ENCODE measurements at places on chromosomes 1 and 21.

DNA sequence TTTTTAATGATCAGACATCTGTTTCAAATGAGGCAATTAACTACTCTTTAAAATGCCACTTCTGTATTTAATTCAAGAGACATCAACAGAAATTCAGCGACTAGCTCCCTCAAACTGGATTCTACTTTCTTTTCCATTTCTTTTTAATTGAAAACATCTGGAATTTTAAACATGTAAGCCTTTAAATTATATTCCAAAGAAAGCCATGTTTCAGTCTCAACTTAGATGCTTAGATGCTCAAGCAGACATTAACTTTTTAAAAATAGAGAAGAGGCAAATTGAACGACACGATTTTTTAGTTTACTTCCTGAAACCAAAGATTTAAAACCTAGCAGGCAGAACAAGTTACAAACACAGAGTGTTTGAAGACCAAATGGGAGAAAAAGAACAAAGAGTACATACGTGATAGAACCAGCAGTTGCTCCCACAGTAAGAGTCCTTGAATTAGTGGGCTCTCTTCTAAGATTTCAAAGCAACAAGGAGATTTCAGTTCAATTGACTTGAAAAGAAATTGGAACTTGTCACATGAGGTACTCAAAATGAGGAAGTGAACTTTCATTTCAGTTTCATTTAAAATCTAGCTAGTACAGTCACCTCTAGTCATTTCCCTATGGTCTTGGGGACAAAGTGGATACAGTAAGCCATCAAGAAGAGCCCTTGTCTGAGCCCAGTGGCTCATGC, at the start of gene CTSS:
Gene CTSS, minus strand, starts transcription at position 483 of the 681 bp plus-strand sequence. CDS start 1,015 bp downstream, outside the sequence.
- no peak for DNase-seq

DNA sequence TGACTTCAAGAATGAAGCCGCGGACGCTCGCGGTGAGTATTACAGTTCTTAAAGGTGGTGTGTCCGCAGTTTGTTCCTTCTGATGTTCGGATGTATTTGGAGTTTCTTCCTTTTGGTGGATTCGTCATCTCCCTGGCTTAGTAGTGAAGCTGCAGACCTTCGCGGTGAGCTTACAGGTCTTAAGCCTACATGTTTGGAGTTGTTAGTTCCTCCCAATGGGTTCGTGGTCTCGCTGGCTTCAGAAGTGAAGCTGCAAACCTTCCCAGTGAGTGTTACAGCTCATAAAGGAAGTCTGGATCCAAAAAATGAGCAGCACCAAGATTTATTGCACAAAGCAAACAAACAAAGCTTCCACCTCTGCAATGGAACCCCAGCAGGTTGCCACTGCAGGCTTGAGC, 14.7 kb downstream of the LDLRAD1 start:
- DNase-seq, result no peak

DNA sequence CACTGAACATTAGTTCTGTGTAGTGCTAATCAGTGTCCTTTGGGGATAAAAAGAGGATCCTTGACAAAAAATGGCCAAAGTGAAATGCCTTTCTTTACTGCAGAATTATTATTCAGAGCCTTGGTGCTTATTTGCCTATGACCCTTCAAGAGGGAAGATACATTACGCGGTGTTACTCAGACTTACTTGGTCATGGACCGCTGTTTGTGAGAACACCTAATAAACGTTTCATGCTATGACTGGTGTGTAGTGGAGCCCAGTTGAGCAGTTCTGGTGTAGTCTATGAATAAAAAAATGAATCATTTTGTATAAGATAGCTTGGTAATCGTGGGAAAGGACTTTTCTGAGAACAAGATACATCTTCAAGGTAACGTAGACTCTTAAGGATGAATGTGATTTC, 8.3 kb downstream of the NFYC start:
- no peak for DNase-seq

DNA sequence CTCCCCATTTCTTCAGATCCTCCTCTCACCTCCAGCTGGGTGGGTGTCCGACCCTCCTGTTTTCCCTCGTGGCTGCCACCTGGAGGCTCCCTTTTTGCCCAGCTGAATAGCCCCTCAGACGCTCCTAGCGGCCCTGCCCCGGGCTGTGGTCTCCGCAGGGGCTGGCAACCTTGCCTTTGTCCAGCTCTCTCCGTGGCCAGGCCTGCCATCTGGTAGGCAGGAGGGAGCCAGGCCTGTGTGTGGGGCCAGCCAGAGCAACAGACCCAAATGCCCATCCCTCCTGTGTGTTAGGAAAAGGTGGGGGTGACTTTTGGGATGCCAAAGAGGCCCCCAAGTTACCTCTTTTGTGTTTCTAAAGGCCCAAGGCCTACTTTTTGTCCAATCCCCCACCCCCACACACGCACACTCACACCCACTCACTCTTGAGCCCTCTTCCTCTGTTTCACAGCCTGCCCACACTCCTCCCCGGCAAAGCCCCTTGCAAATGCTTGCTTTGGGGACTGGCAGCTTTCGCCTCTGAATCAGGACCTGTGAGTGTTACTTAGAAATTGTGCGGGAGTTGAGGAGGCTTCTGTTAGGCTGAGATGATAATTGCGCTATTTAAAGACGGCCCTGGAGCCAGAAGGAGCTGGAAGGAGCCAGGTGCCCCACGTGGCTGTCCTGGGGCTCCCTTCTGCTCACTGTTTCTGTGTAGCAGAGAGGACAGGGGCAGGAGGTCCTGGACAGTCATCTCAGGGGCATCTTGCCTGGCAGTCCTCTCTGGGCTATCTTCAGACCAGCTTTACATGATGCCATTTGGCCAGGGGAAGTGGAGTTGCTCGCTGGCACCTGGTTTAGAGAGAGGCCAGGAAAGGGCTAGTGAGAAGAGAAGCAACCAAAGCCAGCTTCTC, 9.1 kb downstream of the PPFIA4 start:
- no peak for DNase-seq

DNA sequence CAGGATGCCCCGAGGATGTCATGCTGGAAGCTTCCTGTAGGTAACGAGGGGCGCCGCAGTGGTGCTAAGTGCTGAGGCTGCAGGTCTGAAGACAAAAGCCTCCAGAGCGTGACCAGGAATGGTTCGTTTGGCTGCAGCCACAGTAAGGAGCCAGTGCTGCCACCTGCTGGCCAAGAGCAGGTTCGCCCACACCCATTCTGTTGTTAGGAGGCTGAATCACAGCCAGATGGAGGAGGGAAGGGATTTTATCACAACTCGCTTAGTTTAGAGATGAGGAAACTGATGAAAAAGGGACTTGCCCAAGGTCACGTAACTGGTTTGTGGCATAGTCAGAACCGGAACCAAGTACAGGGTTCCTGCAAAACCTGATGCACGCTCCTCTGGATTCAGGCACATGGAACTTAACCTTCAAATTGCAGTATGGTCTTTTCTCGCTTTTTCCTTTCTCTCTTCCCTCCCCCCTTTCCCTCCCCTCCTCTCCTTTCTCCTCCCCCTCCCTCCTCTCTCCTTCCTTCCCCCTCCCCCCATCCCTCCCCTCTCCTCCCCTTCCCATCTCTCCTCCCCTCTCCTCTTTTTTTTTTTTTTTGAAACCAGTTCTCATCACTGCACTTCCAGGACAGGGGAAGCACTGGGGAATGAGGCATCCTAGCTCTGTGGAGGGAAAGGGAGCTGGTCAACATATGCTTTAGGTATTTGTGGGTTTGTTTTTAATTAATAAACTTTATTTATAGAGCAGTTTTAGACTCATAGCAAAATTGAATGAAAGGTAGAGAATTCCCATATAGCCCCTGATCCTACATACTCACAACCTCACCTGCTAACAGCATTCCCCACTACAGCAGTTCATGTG, 81.8 kb downstream of the MPZL1 start:
- peak; percentile 94 for DNase-seq

- no peak for DNase-seq
These were observed 38.2 kb downstream of the CDC14A start for GRCh38 chr1:100390531-100390930.

DNA sequence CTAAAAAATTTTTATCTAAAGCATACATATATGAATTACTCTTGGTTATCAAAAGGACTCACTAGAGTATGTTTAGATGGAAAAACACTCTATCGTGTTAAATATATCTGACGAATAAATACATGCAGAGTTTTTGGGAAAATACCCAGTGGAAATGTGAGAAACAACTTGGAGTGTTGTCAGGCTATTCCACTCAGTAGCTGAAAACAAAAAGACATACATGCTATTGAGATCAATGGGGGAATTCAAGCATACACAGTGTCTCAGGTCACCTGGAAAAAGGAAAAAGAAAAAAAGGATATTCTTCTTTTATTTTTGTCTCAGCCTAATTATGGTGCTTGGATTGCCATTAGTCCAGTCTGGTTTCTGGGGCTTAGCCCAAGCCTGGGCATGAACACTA, 247.0 kb upstream of the LYPLAL1 start:
- no peak for DNase-seq

- no peak for DNase-seq
These were observed 80.6 kb downstream of the RGS7 start for GRCh38 chr1:241276391-241276790.

DNA sequence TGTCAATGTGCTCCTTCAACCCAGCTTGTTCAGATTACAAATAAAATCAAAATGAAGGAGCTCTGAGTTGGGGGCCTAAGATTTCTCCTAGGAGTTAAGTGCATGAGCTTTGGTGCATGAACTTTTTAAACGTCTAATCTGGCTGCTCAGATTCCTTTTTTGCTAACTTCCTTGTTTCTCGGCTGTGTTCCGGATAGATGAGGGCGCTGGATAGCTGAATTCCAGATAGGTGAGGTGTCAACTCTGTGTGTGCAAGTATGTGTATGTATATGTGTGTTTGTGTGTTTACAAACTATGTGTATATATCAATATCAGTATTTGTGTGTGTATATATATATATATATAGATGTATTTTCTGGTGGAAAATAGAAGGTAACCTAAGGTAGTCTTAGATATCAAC, 37.5 kb upstream of the RCAN3 start:
- DNase-seq, result no peak

DNA sequence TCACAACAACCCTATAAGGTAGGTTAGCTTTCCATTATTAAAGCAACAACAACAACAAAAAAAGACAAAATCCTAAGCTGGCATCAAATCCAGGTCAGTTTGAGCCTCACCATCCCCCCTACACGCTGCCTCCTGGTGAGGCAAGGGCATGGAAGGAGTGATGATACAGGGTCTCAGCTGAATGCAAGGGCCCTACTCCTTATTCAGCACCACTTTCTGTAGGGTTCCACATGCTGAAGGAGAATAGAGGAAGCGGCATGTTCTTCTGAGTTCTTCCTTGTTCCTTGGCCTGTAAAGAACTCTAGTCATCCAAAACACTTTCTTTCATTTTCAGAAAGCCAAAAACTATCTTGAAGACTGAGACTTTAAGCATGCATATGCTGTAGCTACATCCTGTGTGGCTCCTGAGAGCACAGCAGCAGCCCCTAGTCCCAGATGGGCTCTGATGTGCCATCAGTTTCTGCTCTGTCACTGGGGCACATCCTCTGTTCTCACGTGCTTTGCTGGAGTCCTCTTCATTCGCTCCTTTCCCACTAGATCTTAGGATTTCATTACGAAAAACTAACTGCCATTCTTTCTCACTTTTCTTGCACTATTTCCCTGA, 6.2 kb downstream of the ILDR2 start:
- DNase-seq, result no peak

GRCh38 chr1:73623946-73624345, 574.0 kb downstream of the LRRIQ3 start:
- DNase-seq, result no peak

- no peak for DNase-seq
These were observed 5.1 kb upstream of the ANGPTL1 start for GRCh38 chr1:178875936-178876335.

DNA sequence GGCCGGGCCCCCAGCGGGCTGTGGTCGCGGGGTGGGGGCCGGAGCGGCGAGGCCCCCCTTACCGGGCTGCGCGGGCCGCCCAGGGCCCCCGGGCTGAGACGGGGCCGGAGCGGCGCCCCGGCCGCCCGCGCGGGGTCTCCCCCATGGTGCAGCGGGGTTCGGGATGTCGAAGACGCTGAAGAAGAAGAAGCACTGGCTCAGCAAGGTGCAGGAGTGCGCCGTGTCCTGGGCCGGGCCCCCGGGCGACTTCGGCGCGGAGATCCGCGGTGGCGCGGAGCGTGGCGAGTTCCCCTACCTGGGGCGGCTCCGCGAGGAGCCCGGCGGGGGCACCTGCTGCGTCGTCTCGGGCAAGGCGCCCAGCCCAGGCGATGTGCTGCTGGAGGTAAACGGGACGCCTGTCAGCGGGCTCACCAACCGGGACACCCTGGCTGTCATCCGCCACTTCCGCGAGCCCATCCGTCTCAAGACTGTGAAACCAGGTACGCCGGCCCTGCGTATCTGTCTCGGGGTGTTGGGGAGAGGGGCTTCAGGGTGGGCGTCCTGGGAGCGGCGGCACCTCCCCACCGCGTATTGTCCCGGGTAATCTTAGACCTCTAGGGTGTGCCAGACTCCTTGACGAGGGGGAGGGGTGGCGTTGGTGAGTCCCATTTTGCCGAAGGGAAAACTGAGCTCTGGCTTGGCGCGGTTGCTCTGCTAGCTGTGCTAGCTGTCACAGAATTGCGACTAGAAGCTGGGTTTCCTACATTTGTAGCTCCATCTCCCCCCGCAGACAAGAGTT, 745 bp downstream of the MAGI3 start:
- DNase-seq, result peak; percentile 63

- no peak for DNase-seq
These were observed 21.0 kb upstream of the EPS8L3 start for GRCh38 chr1:109784551-109785252.

- DNase-seq, result no peak
These were observed 383.3 kb downstream of the HHAT start for GRCh38 chr1:210711825-210712612.

DNA sequence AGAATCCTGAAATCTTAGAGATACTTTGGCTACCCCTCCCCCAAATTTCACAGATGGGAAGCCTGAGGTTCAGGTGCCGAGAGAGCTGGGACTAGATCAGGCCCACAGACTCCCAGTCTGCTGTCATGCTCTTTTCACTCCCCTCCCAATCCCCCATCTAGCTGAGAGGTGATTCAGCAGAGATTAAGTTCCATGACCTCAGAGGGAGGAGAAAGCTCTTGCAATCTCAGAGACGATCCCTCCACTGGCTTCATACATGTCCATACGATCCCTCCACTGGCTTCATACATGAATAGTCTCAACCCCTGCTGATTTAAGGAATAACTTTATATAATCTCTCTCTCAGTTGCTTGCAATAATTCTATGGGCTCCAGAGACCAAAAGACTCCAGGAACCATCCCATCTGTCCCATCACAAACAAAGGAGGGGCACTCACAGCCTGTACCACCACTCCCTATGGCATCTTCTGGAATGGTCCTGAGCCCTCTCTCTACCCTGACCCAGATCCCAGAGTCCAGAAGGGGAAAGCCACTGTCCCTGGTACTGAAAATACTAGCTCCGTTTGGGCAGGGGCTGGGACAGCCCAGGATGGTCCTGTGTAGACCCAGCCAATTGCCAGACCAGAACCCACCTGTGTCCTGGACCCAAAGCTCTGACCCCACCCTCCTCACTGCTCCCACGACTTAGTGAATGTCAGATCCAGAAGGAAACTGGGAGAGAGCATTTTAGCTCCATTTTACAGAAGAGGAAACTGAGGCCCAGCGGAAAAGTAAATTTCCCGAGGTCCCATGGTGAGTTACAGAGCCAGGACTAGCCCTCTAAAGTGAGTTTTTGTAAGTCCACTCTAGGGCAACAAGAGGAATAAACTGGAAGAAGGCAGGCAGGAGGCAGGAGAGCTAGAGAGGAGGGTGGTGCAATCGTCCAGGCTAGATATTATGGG, 27.1 kb downstream of the RIMS3 start:
- no peak for DNase-seq

All from BE2C (cell line).